ENCODE measurements at places on chromosomes 4 and X.

- DNase-seq = no peak
These were observed 140.3 kb upstream of the ZXDB start for GRCh38 chrX:57451426-57452020.

DNA sequence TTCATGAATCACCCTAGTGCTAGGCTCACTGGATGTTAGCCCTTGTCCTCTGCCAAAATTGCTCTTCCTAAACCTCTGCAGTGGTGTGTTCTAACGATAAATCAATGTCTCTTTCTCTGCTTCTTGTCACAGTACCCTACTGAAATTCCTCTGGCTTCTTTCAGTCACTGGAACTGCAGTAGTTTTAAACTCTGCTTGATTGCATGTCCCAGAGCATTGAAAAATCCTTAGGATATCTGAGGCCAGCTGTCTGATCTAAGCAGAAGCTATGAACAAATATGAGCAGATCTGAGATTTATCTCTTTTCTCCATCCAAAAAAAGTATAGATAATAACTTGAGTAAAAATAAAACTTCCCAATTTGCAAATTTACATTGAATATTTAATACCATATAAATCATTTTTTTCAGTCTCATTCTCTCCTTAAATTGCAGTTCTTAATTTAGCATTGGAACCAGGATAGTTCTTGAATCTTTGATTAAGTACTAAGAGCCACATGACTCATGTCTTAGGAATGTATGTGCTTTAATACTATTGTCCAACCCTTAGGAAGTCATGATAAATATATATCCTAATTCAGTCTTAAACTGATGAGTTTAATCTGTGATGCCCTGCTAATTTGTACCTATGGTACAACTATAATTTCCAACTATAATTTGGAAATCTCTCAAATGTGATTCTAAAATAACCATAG lies 169.7 kb downstream of the PDHA2 start:
- DNase-seq = no peak

GRCh38 chr4:146095091-146095690 lies 80.3 kb upstream of the LSM6 start:
- no peak for DNase-seq

GRCh38 chr4:89640620-89641366 lies 196.2 kb downstream of the SNCA start:
- DNase-seq = no peak

- no peak for DNase-seq
These were observed 5.1 kb downstream of the P2RY4 start for GRCh38 chrX:70254909-70255308.

DNA sequence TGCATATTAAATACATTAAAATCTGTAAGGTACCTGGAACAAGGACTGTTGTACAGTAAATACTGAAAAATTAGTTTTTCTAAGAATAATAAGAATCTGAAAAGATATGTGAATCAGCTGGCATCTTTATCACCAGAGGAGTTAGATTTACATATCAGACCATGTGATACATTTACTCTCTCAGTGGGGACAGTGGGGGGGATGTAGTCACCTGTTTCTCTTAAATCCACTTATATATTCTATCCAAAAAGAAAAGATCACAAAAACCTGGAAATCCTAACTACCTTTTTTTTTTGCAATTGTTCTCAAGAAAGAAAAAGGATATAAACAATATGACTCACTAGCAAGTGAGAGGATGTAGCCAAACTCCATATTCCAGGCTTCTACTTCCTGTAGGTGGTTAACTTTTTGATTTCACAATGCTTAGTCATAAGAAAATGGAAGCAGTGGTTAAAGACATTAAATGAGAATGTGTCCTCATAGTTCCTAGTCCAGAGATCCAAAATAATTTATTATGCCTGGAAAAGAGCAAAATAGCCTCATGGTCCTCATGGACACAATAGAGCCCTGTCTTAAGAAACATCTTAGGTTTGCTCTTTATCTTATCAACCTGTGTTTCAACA lies 22.5 kb upstream of the MYOZ2 start:
- no peak for DNase-seq

GRCh38 chr4:5678977-5679376 lies 29.4 kb downstream of the EVC2 start:
- DNase-seq = no peak

DNA sequence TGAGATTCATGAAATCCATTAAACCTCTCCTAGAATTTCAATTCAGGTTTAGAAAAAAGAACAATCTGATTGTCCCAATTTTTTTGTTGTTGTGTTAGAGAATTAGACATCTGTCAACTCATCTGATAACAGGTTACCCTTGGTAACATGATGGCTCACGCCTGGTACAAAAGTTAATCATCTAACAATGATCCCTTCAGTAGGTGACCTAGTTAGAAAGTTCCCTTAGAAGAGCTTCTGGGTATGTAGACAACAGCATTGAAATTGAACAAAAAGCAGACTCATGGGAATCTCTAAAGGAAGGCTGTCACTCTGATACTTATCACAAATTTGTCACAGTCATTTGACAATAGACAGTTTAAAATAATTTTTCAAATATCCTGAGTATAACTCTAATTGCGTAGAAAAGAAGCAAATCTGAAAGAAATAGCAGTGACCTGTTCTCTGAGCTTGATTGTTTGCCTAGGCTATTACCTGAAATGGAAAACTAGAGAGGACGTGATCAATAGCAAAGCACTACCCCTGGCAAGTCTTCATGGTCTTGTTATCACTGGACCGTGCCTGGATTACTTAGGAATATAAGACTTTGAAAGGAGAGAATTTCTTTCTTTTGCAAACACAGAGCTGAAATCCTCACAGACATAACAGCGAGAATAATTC lies 880.4 kb upstream of the AGA start:
- DNase-seq = no peak

DNA sequence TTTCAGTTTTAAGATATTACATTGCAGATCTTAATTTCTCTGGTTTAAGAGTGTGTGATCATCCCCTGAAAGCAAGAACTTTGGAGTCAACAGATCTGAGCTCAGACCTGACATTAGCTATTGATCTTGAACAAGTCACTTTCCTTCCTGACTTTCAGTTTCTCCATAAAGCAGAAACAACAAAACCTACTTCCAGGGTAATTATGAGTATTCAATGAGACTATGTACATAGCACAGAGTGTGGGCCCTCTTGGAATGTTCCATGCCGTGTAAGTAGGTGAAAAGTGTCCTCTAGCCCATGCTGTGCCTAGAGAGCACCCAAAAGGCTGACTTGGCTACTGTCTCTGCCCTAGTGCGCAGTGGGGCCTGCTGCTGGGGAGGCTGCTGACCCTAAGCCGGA lies 188.0 kb upstream of the RPL34 start:
- no peak for DNase-seq

DNA sequence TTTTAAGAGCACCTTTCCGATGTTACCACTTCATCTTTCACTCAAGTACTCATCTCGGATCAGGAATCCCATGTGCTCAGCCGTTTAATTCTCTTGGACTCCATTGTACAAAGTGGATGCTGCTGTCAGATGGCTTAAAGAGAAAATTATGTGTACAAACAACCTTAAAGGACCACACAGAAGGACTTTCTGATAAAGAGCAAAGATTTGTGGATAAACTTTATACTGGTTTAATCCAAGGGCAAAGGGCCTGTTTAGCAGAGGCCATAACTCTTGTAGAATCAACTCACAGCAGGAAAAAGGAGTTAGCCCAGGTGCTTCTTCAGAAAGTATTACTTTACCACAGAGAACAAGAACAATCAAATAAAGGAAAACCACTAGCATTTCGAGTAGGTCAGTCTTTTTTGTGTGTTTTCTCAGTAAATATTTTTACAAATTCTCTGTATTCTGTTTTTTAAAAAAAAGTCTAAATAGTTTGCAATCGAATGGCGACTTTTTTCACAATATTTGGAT lies 20.1 kb downstream of the MMAA start:
- no peak for DNase-seq

DNA sequence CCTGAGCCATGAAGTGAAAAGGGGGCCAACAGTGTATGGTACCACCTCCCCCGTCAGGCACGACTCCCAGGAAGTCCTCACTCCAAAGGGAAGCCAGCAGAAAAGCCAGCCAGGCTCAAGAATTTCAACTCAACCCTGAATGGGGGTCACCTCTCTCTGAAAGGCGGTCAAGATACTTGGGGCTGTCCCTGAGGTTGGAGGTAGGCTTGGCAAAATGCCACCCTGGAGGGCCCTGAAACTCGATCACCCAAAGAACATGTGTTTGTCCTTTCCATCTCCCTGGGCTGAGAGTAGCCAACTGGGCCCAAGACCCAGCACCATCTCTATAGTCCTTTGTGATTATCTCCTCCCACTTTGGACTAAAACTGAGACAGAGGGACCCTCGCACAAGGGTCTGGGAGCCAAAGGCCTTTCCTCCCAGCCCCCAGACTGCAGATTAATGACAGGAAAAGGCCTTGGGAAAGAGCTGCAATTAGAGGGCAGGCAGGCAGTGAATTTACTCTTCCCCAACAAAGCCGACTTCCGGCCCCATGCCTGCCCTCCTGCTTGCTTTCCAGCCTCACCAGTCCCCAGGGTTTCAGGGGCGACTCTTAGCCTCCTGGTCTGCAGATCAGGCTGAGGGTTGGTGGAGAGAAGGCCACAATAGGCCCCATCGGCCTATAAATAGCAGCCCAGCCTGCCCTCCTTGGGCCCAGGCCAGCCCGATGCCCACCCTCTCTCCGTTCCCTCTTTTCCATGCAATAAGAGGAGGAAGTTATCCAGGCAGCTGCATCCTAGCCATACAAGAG lies 5.6 kb downstream of the SASH3 start:
- DNase-seq = no peak

DNA sequence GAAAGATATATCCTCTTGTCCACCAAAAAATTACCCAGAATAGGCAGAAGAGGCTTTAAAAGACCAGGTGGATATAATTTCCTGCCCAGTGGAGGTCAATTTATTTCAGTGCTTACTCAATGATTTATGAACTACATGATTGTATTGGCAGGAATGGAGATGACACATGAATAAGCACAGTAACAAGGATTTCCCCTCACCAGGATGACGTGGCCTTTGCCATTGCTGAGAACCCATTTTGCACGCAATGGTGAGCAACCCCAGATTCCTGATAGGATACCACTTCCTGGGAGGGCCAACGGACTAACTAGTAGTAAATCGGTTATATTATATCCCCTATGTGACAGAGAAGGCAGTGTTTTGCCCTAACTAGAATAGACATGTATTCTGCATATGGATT lies 11.6 kb upstream of the TTC29 start:
- no peak for DNase-seq

- no peak for DNase-seq
These were observed 72.4 kb downstream of the YIPF6 start for GRCh38 chrX:68571292-68571609.

DNA sequence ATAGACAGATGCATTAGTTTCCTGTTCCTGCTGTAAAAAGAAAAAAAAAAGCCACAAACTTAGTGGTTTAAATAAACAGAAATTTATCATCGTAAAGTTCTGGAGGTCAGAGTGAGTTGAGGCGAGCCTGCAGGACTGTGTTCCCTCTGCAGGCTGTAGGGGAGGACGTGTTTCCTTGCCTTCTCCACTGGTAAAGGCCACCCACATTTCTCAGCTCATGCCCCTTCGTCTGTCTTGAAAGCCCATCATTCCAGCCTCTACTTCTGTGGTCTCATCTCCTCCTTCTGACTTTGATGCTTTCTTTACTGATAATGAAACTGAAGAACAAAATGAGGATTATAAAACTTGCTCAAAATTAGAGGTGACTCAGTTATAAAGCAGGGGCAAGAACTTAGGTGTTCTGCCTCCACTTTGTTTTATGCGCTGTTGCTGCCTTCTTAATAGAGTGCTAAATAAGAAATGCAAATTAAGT lies 143.0 kb downstream of the STIM2 start:
- DNase-seq = no peak

DNA sequence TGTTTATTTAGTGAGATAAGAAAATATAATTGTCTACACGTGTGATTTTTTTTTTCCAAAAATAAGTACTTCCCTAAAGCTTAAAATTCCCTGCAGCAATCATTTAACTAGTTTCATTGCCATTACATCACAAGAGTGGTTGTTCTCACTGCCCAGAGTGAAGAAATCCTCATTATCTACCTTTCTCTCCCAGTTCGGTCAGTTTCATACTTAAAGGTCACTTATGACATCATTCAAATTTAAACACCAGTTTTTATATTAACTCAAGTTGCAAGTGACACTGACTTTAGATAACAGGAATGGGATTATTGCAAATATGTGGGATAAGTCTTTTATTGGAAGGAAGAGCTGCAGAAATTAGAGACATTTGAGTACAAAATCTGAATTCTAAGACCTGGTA lies 1699.8 kb upstream of the IGFBP7 start:
- no peak for DNase-seq

DNA sequence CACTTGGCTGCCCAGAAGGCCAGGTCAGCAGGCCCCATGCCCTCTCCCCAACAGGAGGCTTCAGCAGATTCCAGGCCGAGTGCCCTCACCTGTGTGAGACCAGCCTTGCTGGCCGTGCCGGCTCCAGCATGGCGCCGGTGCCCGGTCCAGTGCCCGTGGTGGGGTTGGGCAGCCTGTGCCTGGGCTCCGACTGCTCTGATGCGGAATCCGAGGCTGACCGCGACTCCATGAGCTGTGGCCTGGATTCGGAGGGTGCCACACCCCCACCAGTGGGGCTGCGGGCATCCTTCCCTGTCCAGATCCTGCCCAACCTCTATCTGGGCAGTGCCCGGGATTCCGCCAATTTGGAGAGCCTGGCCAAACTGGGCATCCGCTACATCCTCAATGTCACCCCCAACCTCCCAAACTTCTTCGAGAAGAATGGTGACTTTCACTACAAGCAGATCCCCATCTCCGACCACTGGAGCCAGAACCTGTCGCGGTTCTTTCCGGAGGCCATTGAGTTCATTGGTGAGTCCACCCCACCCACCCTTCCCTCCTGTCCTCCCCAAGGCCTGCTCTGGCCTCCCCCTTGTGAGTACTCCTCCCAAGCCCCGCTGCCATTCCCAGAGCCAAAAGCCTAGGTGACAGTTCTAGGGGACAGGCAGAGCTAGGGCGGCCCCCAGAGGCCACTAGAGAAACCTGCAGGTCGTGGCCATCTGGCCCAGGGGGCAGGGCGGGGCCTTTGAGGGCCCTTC lies 2.3 kb downstream of the DUSP9 start:
- DNase-seq = no peak

DNA sequence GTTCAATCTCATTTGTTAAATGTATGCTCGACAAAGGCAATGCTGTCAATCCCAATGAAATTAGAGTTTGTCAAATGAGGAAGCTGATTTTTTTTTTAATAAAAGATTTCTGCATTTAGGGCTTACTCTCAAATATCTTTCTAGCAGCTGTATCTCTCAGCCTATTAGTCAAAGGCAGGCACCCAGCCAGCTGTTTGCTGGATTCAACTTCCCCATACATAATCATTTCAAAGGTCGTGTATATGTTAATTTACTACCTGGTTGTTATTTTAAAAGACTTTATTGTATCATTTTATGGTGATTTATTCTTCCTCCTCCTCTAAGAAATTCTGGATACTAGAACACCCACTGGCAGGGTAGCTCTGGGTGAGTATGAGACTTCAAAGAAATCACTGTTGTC lies 27.1 kb downstream of the RAI2 start:
- DNase-seq = no peak

DNA sequence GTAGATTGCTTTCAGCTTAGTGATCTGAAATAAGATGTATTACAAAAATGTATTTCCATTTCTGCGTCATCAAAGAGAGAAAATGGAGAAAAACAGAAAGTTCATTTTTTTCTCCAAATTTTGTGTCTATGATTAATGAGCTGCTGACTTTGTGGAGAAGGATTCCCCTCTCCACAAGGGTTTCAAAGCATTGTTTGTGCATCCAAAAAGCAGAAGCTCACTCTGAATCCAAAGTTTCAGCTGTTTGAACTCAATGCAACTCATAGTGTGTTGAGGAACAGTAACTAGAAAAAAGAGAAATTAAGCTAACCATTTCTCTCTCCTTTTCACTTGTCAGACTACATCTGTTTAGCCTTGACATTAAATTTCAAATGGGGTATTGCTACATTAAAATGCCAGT lies 62.9 kb upstream of the SLC7A11 start:
- no peak for DNase-seq
